ENCODE measurements at places on chromosomes 7 and 10.
A peak's percentile ranks its signal among the peaks of the same experiment; 100 is the strongest.

GRCh38 chr10:74078037-74078436 is 72.6 kb downstream of the AP3M1 start:
- DNase-seq: peak; percentile 85

DNA sequence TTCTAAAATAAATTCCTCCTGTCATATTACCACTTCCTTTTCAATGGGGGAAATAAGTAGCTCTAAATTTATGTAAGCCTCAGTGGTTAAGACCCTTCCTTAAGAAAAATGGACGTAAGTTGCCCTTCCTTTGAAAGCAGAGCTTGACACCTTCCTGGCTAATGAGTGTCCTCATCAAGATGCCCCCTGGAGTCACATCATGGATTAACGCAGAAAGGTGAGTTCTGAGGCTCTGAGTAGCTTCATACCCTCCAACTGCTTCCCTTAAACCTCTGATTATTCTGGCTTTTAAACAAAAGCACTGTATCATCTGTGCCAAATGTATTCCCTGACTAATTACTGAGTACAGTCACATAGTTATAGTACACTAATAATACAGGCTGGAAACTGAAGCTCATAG is 14.7 kb downstream of the KCTD7 start:
- DNase-seq: no peak

- DNase-seq: no peak
Measured at GRCh38 chr7:3279147-3279818, 21.8 kb upstream of the SDK1 start.

DNA sequence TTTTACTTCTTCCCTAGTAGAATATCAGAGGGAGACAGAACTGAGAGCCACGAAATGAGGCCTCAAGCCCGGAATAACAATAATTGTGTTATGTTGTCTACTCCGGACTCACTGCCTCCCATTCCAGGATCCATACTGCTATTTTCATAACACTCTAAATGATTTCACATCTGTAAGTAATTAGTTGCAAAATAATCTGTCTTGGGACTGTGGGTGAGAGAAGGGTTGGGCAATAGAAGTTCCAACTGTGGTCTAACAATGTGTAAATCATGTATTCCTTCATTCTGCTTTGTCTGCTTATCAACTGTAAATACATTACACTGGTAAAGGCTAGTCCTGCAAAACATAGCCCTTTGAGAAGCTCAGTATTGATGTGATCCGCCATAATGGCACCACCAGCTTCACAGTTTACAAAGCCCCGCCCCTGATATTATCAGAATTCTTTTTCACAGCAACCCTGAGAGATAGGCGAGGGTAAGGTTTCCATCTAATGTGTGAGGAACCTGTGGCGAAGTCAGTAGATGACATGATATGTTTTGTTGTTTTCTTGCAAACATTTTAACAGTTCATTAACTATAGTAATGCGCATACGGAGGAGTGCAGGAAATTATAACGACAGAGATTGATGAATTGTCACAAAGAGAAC is 265.7 kb upstream of the BMPER start:
- peak; percentile 68 for DNase-seq

GRCh38 chr7:116731023-116731395 is 59.0 kb downstream of the MET start:
- DNase-seq: no peak

DNA sequence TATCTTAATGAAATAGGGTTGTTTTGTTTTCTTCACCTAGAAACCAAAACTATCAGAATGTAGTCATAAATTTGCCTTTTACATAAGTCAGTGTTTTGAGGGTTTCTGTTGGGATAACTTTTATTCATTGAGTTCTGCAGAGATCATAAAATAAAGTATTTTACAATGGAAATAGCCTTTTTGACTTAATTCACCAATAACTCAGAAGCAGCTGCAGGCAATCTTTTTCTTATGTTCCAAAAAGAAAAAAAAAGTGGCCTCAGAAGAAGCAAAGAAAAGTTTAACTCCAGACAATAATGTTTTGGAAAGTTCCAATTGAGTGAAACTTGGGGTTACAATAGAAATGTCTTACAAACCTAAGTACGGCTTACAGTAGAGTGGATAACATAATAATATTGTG is 491.7 kb upstream of the NRP1 start:
- no peak for DNase-seq

DNA sequence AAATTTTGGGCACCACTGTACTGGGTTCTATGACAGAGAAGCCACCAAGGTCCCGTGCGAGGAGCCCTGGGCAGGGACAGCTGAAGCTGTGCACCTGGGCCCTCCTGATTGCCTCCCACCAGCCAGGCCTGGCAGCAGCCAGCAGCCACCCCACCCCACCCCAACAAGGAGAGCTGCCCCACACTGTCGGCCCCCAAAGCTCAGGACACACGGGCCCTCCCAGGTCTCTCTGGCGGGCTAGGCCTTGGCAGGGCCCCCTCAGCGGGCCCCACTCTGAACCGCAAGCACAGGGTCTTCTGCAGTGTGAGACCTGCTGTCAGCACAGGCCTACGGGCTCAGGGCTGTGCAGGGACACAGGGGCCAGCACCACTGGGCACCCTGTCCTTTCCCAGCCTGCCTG is 5.5 kb downstream of the GPR146 start:
- no peak for DNase-seq

- DNase-seq: no peak
Measured at GRCh38 chr10:123580426-123580825, 85.7 kb upstream of the GPR26 start.

DNA sequence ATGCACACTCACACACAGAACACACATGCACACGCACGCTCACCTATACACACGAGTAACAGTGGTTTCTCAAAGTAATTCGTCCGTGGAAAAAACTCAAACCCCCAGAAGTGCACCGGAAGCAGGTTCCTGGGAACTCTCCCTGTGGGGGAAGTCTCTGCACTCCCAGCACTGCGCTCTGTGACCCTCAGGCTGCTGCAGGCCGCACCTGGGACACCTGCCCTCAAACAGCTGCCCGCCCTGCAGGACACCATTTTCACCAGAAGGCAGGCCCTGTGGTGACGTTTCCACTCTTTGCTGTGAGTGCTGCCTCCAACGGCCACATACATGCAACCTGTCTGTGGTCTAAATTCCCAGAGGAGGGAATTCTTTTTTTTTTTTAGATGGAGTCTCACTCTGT is 21.3 kb downstream of the YKT6 start:
- no peak for DNase-seq

DNA sequence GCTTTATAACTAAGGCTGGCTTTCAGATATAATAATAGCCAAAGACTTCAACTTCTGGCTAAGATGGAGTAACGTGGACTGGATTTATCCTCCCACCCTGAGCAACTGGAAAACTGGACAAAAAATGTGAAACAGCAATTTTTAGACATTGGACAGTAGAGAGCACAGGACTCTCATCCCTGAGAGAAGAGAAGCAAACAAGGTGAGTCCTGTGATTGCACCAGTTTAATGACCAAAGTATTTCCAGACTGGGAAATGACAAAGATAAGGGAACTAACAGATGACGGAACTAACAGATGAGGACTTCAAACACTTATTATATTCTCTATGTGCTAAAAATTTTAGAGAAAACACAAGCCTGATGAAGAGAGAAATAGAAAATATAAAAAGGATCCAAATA is 175.7 kb upstream of the SLC25A13 start:
- no peak for DNase-seq

DNA sequence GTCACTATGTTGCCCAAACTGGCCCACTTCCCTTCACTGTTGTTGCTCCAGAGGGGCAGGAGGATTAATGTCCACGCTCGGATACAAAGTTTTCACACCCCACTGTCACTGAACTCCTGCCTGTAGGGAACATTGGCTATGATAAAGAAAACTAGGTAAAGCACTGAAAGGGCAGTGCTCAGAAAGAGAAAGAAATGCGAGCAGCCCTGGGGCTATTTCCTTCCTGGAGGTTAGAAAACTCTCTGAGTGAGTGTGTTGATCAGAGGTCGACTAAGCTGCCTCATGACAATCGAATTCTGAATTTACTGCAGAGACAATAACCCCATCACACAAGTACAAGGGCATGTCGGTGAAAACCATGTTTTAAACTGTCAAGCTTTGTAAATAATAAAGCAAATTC is 227.2 kb upstream of the PITRM1 start:
- DNase-seq: no peak

GRCh38 chr10:108598831-108599230 is 1324.5 kb downstream of the XPNPEP1 start:
- DNase-seq: peak; percentile 13

DNA sequence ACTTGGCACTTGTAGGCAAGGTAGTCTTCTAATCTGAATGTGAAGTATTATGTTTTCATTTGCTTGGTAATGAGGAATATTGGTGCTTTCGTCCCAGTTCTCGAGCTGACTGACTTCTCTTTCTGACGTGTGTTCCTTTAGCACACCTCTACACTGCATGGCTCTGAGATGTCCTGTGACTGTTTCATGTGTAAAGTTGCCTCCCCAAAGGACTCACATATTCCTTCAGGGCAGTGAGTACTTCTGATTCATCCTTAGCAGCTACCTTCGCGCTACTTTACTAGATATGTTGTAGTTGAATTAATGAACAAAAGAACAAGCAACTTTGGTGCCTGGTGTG is 113.7 kb downstream of the EGFR start:
- DNase-seq: no peak

GRCh38 chr10:62511656-62512055 is 137.5 kb downstream of the ZNF365 start:
- no peak for DNase-seq

GRCh38 chr10:35063837-35064454 is 26.2 kb downstream of the CUL2 start:
- DNase-seq: no peak

GRCh38 chr7:106723398-106723797 is 62.4 kb upstream of the CCDC71L start:
- DNase-seq: no peak

Data from fibroblast of upper back skin (primary cell).